Fibroblast of skin of back (primary cell): ENCODE measurements at places on chromosomes 4 and X.

DNA sequence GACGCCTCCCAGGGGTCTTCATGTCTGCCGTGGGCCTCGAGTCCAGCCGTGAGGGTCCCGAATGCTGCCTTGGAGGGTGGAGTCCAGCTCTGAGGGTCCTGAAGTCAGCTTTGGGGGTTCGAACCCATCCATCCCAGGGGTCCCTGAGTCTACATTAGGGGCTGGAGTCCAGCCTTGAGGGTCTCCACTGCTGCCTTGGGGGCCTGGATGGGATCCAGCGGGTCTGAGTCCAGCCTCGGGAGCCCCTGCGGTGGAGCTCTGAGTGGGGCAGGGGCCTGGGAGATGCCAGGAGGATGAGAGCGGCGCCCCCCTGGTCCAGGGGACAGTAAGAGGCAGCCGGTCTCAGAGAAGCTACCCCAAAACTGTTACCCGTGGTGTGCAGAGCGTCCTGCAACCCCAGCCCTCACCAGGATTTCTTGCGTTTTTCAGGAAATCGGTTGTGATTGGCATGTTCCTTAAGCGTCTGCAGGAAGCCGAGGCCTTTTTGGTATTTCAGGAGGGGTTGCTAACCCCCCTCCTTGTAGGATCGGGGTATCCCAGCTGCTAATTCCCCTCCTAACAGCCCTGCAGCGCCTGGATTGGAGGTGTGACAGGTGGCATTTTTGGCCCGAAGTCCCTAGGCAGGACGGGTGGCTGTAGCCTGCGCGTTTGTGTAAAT lies 1.7 kb upstream of the GTPBP6 start:
- peak; percentile 18 for DNase-seq

GRCh38 chr4:26212528-26212927 lies 108.3 kb upstream of the RBPJ start:
- DNase-seq = no peak

DNA sequence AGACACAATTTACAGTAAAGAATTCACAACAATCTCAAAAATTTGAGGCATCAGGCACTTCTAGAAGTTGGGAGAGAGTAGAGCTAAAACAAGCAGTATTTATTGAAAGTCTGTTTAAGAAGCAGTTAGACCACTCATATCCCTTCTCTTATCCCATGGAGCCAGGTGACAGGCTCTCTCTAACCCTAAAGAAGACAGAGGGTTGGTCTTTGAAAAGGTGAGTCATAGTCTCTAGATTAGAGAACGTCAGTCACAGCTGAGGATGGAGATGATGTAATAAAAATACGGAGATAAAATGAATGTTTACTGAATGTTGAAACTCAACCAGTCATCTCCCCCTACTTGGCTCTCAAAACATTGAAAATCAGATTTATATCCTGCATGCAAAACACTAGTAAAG lies 223.8 kb downstream of the CHIC2 start:
- DNase-seq = no peak

- no peak for DNase-seq
These were observed 79.3 kb upstream of the BCOR start for GRCh38 chrX:40177117-40177430.

- DNase-seq = peak; percentile 15
These were observed 25.8 kb downstream of the ZNF630 start for GRCh38 chrX:48045410-48046311.

GRCh38 chr4:88320780-88321373 lies 36.5 kb upstream of the PPM1K start:
- no peak for DNase-seq

DNA sequence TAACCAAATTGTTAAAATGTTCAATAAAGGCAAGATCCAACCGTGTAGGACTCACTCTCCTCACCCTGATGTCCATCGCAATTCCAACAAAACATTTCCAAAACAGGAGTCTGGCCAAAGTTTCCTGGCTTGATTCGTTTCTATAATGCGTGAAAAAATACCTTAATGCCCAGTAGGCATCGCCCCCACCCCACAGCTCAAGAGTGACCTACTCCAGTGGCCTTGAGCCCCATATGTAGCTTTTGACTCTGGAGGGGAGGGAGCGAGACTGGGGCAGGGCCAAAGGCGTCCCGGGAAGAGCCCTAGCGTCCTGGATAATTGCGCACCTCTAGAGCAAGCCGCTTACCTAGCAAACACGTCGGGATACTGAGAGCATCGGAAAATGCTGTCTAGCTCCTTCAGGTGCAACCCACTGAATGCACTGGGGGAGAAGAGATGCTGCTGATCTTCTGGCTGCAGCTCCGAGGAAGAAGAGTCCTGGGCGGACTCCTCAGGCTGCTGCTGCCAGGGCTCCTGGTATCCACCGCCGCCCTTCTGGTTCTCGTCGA lies 55.6 kb upstream of the NKAP start:
- no peak for DNase-seq

- no peak for DNase-seq
These were observed 16.2 kb downstream of the MAEA start for GRCh38 chr4:1305781-1306455.

DNA sequence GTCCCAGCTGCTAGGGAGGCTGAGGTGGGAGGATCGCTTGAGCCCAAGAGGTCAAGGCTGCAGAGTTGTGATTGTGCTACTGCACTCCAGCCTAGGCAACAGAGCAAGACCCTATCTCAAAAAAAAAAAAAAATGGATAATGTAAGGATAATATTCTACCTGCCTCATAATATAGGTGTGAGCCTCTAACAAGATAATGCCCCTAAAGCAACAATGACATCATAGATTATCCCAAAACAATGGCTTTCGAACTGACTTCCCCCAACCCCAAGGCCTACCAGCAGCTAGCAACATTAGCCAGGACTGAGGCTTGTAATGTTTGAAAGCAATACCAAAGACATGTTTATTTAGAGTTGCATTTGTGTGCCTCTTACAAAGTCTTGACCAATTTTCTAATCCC lies 33.9 kb upstream of the ATP6AP2 start:
- DNase-seq = no peak

DNA sequence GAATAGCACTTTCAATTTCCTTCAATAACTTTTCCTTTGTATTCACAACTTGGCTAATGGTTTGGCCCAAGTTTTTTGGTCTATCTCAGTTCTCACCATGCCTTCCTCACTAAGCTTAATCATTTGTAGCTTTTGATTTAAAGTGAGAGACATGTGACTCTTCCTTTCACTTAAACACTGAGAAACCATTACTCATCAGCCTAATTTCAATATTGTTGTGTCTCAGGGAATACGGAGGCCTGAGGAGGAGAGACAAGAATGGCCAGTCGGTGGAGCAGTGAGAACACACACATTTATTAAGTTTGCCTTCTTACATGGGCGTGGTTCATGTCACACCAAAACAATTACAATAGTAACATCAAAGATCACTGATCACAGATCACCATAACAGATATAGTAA lies 56.7 kb downstream of the TSPAN5 start:
- DNase-seq = peak; percentile 43

- DNase-seq = no peak
These were observed 36.9 kb downstream of the ANXA10 start for GRCh38 chr4:168129046-168129772.

DNA sequence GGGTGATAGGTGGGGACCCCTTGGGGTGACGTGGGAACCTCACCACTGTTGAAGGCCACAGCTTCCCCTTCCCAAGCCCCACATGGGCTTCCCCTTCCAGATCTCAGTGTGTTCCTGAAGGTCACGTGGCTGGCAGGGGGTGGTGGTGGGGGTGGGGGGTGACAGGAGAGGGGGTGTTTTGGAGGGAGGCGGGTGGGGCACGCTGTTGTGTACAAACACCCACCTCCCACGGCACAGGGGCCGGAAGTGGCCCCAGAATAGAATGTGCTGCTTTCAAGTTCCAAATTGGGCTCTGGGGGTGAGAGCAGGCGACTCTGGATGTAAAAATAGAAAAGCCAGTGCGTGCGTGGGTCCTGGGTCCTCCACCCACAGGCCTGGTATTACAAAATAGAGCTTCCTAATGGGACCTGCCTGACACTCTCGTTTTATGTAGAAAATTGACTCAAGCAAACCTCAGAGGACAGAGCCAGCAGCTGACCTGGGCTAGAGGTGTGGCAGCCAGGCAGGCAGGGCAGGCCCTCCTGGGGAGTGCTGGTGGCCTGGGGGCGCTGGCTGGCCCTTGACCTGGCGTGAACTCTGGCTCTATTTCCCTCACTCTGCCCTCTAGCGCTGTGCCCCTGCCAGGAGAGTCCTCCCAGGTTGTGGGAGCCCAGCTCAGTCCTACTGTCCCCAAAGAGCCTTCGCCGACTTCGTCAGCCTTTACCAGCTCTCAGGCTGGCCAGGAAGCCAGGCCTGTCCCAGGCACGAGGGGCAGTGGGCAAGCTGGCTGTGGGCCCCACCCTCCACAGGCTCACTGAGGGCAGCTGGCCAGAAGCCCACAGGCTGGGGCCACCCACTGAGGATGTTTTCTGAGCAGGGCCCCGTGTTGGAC lies 5.4 kb upstream of the SH3BP2 start:
- no peak for DNase-seq

- DNase-seq = peak; percentile 49
These were observed 121.2 kb upstream of the LNX1 start for GRCh38 chr4:53712408-53713020.

DNA sequence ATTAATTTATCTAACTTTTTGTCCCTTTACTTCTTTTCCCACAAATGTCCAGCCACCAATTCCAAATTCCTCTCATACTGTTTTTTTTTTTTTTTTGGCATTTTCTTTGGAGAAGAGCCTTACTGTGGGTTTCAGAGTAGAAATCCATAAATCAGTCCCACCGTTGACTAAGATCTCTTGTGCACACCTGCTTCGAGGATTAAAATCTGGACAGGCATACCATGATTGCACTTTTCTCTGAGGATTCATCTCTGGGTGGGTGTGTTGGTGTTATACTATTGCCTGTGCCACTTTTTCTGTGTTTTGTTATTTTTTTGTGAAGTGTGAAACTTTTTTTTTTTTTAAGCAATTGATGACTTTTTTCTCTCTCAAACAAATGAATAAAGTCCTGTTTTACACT lies 13.2 kb downstream of the PRDM8 start:
- no peak for DNase-seq

DNA sequence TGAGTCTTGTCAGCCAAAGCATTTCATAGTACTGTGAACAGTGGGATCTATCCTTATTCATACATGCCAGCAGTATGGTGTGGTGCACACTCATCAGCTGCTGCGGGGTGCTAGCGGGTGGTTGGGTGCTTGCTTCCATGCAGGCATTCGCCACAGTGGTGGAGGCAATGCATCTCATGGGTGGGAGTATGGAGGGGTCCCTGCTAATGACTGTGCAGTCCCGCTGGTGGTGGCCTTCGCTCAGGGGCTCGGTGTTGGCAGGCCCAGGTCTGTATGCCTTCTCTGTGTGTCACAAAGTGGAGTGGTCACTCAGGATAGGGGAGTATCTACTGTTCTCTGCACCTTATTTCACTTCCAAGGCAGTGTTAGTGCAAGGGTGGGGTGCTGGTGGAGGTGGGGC lies 122.6 kb downstream of the POU3F4 start:
- no peak for DNase-seq

GRCh38 chrX:120022763-120023162 lies 54.7 kb downstream of the RHOXF2B start:
- DNase-seq = no peak

- DNase-seq = peak; percentile 52
These were observed 147.6 kb upstream of the TBC1D9 start for GRCh38 chr4:140903522-140904475.

DNA sequence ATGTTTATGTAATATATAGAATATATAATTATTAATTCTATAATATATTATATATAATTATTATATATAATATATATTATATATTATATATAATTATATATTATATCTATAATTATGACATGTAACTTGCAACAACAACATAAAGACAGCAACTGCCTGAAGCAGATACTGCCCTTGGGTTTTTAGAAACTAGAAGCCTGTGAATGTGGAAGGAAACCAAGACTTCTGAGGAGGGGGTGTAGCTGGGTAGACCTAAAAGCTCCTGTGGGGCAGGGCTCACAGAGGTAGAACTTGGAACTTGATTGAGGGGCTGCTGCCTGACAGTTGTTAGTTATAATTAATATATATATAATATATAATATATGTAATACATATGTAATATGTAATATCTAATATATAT lies 167.2 kb upstream of the SLIT2 start:
- no peak for DNase-seq

DNA sequence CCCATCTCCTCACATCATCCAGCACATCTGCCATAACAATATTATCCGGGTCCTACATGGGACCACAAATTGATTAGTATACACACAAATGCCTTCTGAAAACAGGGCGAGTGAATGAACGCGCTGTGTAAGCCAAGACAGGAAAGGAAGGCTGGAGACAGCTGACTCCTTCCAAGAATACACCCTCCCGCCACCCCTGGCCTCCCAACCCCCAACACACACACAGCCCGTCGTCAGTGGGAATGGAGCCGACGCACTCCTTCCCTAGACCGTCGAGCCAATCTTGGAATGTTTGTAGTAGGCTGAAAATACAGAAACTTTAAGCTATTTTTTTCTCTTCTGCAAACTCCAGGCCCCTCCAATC lies 319 bp upstream of the MAGEH1 start:
- DNase-seq = no peak

- DNase-seq = no peak
These were observed 10.8 kb downstream of the CXCL8 start for GRCh38 chr4:73751166-73751565.

GRCh38 chrX:112874614-112875013 lies 34.0 kb upstream of the AMOT start:
- DNase-seq = no peak

- no peak for DNase-seq
These were observed 483.6 kb downstream of the BCOR start for GRCh38 chrX:39613997-39614679.

- DNase-seq = no peak
These were observed 33.8 kb downstream of the GALNT7 start for GRCh38 chr4:173202395-173202794.

- no peak for DNase-seq
These were observed 15.2 kb upstream of the F11 start for GRCh38 chr4:186250760-186251159.

- peak; percentile 19 for DNase-seq
These were observed 228.6 kb upstream of the BCOR start for GRCh38 chrX:40326186-40326965.

- DNase-seq = no peak
These were observed 85.4 kb downstream of the TIGD2 start for GRCh38 chr4:89196745-89197144.

DNA sequence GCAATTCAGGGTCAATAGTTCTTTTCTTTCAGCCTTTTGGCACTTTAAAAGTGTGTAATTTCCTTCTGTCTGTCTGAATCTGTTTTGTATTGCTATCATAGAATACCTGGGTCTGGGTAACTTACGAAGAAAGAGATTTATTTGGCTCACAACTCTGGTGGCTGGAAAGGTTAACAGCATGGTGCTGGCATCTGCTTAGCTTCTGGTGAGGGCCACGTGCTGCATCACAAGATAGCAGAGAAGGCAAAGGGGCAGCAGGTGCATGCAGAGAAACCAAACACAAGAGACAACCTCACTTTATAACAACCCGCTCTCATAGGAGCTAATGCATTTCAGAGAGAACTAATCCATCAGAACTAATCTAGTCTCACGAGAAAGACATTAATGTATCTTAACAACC lies 18.8 kb downstream of the RGN start:
- no peak for DNase-seq
